Breast epithelium (tissue), 4 donors: ENCODE measurements at places on chromosomes 7 and 10. TPM values are rescaled to one million over a fixed set of nuclear protein-coding genes. Genes with fewer than 3 reads are reported as not detected.

GRCh38 chr10:19048489-19048888 lies at the start of gene MALRD1:
MALRD1 (plus strand) TSS chr10:19048801; CDS start chr10:19048939, 138 bp downstream.
- DNase-seq = no peak

DNA sequence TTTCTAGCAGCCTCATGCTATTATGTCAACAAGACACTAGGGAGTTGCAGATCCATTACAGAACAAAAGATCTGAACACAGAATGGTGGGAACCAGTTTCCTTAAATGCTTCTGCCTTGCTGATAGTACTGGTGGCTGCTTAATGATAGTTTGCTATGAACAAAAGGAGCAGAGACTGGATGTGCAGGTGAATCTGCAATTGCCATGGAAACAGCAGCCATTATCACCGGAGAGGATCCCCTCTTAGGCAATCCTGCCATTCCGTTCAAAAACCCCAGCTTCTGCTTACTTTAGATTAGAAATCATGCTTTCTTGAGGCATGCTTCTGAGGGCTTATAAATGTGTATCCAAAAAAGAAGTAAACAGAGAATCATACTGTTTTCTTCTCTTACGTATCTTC lies 80.0 kb upstream of the PRKAR2B start:
- no peak for DNase-seq

- DNase-seq = peak; percentile 57
These were observed at the start of gene IFIT5 for GRCh38 chr10:89414146-89414878. IFIT5 (plus strand) TSS chr10:89414568; CDS start chr10:89414799, 231 bp downstream.

GRCh38 chr7:134710511-134710853 lies 63.8 kb downstream of the BPGM start:
- no peak for DNase-seq

GRCh38 chr7:134932707-134933370 lies 53.5 kb upstream of the AGBL3 start:
- DNase-seq = no peak

- no peak for DNase-seq
These were observed 16.5 kb downstream of the GBF1 start for GRCh38 chr10:102261842-102262241.

- DNase-seq = no peak
These were observed 184.2 kb downstream of the KMT2E start for GRCh38 chr7:105198223-105198622.

- DNase-seq = no peak
These were observed 163.3 kb downstream of the USP6NL start for GRCh38 chr10:11448190-11448544.

DNA sequence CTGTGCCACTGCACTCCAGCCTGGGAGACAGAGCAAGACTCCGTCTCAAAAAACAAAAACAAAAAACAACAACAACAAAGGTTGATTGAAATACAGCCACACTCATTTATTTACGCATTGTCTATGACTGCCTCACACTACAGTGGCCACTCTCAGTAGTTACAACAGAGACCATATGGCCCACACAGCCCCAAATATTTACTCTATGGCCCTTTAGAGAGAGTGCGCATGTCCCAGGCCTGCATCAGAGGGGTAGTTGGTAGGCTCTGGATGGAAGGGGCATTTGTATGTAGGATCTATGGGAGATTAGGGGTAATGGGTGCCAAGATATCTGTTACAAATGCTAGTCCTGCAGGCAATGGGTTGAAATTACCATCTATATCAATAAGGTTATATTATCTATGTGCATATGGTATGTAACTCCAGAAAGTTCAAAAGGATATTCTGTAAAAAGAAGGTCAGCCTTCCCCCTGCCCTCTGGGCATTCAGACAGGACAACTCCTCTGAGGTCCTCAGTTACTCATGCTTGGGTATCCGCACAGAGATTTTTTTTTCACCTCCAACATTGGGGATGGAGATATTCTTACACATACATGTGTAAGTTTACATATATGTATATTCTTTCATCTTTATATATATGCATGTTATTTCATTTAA lies 56.3 kb downstream of the DENND2A start:
- DNase-seq = no peak

GRCh38 chr10:115125505-115125904 lies 32.3 kb downstream of the ATRNL1 start:
- DNase-seq = no peak

- no peak for DNase-seq
These were observed 139.5 kb downstream of the BMPER start for GRCh38 chr7:34044734-34045353.

- DNase-seq = no peak
These were observed 102.8 kb upstream of the CDK13 start for GRCh38 chr7:39847227-39847626.

DNA sequence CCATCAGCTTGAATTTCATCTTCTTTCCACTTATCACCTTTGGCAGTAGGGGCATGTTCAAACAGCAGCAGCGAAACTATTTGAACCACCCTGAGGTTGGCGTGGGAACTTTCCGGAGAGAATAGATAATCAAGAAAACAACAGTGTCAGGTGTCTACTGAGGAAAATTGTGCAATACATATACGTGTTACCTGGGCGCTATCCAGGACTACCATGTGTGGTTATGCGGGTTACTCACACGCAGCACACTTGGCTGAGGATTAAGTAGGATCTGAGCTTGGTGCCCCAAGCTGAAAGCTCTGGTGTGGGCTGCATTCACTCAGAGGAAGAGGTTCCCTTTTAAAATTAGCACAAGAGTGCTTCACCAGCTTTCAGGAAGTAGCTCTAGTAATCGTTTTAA lies 8.8 kb upstream of the ABI1 start:
- DNase-seq = peak; percentile 80

GRCh38 chr7:45295222-45295621 lies 137.6 kb downstream of the RAMP3 start:
- no peak for DNase-seq

DNA sequence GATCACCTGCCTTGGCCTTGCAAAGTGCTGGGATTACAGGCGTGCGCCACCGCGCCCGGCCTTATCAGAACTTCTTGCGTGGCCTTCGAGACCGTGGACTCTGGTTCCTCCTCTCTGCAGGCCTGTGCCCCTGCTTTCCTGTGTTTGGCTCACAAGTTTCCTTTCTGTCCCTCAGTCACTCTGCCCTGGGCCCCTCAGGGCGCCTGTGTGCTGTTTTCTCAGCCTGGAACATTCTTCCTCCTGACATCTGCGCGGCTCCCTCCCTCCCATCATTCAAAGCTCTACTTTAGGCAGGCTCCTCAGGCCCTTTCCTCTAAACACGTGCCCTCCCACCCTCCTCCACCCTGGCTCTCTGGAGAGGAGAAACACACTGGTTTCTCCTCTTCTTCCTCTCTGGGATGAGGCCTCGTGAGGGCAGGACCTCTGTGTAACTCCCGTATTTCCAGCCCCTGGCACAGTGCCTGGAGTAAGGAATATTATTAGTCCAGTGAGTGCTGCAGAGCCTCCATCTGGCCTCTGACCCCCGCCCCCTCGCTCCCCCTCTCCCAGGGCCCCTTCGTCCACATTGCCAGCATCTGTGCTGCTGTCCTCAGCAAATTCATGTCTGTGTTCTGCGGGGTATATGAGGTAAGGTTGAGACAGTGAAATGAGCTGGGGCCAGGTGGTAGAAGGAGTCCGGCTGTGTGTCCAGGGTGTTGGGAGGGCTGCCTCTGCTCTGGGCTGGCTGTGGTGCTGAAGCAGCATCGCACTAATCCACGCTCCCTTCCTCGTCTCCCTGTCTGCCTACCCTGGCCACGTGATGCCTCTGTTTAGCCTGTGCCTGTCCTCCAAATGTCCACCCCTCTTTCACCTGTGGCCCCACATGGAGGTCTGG lies 7.1 kb downstream of the CLCN1 start:
- DNase-seq = no peak

GRCh38 chr10:132592790-132593383 lies 55.3 kb downstream of the INPP5A start:
- no peak for DNase-seq

DNA sequence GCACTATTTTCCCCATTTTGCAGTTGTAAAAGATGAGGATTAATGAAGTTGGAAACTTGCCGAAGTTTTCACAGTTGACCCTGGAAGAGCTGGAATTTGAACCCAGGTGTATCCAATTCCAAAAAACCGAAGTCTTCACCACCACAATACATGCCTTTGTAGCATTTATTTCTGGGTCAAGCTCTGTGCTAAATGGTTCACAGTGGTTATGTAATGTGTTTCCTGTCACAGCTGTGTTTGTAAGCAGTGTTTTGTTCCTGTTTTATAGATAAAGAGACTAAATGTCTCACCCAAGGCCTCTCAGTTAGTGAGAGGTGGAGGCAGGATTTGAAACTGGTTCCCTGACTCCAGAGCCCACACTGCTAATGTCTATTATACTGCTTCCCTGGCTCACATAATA lies 17.6 kb downstream of the SFTPA2 start:
- DNase-seq = no peak

- DNase-seq = no peak
These were observed 77.0 kb downstream of the PFKFB3 start for GRCh38 chr10:6279540-6280267.

GRCh38 chr7:1516586-1517251 lies 12.5 kb upstream of the INTS1 start:
- peak; percentile 56 for DNase-seq

GRCh38 chr7:40551685-40552576 lies 417.1 kb downstream of the SUGCT start:
- DNase-seq = no peak

Gene BHLHA15
- total RNA-seq = 2.3 TPM

Gene HOXA9
- 18.4 TPM for total RNA-seq

Gene FAM131B
- total RNA-seq = 2.3 TPM

Gene SFMBT2
- total RNA-seq = 32.8 TPM

Gene ZNF485
- total RNA-seq = 4.0 TPM

Gene WDFY4
- 2.3 TPM for total RNA-seq

Gene PNLIPRP1
- total RNA-seq = not detected

Gene IQUB
- total RNA-seq = 0.32 TPM

Gene HEPACAM2
- not detected for total RNA-seq

Gene CYP3A5
- total RNA-seq = 15.4 TPM

Gene GPR15LG
- not detected for total RNA-seq

Gene ZNHIT1
- total RNA-seq = 107 TPM

Gene DDX50
- 43.9 TPM for total RNA-seq

Gene IGF2BP3
- 0.59 TPM for total RNA-seq

Gene TAF5
- 3.4 TPM for total RNA-seq

Gene SORCS1
- total RNA-seq = 3.3 TPM
